ENCODE measurements at places on chromosomes 13 and 19.

DNA sequence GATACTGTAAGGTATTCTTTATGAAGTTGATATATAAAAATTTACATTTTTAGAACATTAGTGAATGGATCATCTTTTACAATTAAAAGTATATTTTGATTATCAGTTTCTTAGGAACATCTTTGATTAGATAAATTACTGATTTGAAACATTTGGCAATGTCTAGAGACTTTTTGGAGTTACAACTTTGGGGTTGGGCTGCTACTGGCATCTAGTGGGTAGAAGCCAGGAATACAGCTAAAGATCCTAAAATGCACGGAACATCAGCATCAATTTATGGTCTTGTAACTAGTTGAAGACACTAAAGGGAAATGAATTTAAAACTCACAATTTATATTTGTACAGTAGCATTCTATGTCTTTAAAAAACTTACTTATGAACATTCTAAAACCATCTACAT, 19.9 kb downstream of the POMP start:
- no peaks in the 10 kb centered on the region for H3K36me3 ChIP-seq
- no peaks in the 10 kb centered on the region for H3K27me3 ChIP-seq
- H3K4me3 ChIP-seq: no peak overlapping the region
- H3K27ac ChIP-seq: no peak overlapping the region
- no peaks in the 10 kb centered on the region for H3K4me1 ChIP-seq

DNA sequence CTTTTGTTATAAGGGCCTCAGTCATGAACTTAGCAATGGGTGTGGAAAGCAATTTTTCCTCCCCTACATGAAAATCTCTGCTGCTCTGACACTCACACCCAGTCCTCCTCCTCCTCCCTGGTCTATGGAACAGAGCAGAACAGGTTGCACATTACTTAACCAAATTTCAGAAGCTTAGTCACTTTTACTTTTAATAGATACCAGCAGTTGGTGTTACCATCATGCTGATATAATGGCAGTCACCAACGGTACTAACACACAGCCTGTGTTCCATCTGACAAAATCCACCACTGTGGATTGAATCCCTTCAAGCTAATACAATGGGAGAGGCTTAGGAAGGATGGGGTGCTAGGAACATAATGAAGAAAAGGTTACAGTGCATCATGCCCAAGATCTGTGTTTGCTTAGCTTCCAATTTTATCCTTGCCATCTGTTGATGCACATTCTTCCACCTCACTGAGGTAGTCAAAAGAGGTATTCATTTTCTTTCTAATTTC, 9.8 kb downstream of the TPT1 start:
- H3K4me1 ChIP-seq: peaks cover 21% of the 10 kb centered on the region
- no peak overlapping the region for H3K27ac ChIP-seq
- no peak for DNase-seq
- H3K4me3 ChIP-seq: no peak overlapping the region
- peaks cover 1% of the 10 kb centered on the region for H3K36me3 ChIP-seq

- no peak overlapping the region for H3K4me3 ChIP-seq
- no peak overlapping the region for H3K27ac ChIP-seq
- H3K36me3 ChIP-seq: no peaks in the 10 kb centered on the region
Observed at GRCh38 chr19:28126135-28126898, 1086.6 kb downstream of the UQCRFS1 start.

- no peak overlapping the region for H3K27ac ChIP-seq
- H3K27me3 ChIP-seq: no peaks in the 10 kb centered on the region
- peaks cover 6% of the 10 kb centered on the region for H3K4me1 ChIP-seq
- H3K36me3 ChIP-seq: no peaks in the 10 kb centered on the region
- no peak overlapping the region for H3K4me3 ChIP-seq
Observed at GRCh38 chr13:40432018-40432978, 234.1 kb downstream of the FOXO1 start.
